ENCODE measurements at places on chromosomes 12 and 14. TPM values are rescaled to one million over a fixed set of nuclear protein-coding genes. Genes with fewer than 3 reads are reported as not detected.

The SLC16A7 gene
- total RNA-seq = 13.2 TPM

The PIWIL1 gene
- not detected for total RNA-seq

The SERPINA5 gene
- total RNA-seq = 37.6 TPM

The PDZRN4 gene
- 4.2 TPM for total RNA-seq

The C12orf56 gene
- 0.41 TPM for total RNA-seq

DNA sequence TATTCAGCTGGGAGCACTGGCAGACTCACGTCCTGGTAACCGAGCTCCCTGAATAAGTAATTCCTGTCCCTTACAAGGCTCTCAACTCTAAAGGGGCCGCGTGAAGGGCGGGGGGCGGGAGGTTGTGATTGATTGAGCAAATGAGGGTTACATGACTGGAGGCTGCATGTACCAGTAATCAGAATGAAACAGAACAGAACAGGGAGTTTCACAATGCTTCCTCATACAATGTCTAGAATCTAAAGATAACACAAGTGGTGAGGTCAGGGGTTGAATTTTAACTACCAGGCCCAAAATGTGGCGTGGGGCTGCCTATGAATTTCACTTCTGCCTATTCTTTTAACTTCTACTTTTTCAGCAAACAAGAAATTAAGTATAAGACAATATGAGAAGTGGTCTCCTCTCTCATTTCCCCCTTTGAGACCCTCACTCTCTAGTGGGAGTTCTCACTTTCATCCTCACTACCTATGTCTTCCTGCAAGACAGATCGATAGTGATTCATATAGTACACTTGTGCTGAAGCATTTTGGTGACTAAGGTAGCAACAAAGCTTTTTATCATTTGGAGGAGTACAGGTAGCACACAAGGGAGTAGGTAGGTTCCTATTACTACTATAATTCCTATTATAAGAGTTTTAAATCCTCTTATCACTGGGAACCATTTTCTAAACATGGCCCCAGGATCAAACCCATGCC is 239.8 kb downstream of the KTN1 start:
- DNase-seq = no peak

- no peak for DNase-seq
These were observed 12.1 kb downstream of the LACRT start for GRCh38 chr12:54622463-54623183.

DNA sequence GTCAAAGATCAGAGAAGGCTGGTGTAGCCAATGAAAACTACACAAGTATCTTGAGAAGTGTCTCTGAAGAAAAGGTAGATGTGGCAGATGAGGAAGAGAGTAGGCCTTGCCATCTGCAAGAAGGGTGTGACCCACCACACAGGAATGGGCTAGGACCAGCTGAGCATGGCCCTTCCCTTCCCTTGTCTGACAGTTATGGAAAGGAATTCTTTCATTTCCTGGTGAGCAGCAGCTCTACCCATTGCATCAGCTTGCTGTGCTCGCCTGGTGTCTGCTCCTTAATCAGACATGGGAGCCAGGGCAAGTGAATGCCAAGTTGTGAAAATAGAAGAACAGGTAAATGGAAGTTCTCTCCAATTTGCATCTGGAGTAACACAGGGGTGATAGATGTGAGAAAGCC is 145.2 kb upstream of the KRR1 start:
- DNase-seq = no peak

GRCh38 chr12:3511760-3512159 is 20.8 kb downstream of the PRMT8 start:
- no peak for DNase-seq

DNA sequence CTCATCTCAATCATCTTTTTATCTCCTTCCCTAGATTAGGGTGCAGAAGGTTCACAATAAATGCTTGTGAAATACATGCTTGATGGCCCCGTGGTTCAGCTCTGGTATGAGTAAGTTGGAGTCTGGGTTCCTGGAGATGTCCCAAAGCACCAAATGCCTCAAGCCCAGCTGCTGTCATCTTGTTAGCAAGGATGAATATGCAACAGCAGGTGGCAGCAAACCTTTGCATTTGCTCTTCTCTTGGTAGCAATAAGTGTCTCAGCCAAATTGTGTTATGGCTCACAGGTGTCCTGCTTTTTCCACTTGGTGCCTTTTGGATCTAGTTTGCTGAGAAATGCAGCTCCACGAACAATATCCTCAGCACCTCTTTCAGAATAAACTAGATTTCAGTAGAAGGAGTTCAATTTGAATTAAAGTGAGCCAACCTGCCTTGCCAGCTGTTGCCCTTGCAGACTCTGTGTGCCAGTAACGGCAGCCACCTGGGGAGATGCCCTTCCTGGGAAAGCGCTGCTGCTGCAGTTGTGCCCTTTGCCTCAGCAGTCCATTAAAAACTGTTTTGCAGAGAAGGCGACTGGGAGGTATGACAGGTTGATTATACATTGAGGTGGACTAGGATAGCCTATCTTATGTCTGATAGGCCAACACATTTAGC is 417.3 kb downstream of the SNAPC1 start:
- DNase-seq = peak; percentile 15

- no peak for DNase-seq
These were observed 1.6 kb downstream of the SETD1B start for GRCh38 chr12:121805171-121806008.

GRCh38 chr12:454833-455232 is 4.9 kb upstream of the B4GALNT3 start:
- DNase-seq = no peak

The ADAM21 gene
- not detected for total RNA-seq

DNA sequence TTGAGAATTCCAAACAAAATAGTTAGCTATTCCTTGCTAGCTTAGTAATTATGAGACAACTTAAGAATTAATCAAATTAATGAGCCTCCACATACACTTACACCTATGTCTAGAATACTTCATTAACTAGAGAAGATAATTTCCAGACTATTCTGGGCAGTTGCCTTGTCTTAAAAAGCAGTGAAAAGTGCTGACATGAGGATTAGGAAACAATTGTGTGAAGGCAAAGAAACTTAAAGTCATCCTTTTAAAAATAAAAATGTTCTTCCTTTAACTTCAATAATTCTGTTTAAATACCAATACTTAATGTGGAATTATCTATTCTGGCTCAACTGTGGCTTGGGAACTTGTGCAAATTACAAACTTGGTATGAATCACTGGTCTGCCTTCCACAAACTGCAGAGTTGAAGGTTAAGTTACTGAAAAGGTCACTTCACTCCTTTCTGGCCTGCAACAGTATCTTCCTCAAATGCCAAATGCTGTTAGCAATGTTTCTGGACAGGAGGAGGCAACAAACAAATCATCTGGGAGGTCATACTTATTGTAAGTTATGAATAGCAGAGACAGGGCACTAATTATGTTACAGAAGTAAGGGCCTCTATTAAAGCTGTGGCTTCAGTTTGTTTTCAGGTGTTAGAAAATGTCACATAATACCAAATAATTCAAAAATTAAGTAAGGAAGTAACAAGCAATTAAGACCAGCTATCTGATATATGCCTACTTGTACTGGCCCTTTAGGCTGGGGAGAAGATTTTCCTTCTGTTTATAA is 19.2 kb downstream of the PPTC7 start:
- no peak for DNase-seq

The GCN1 gene
- 141 TPM for total RNA-seq

GRCh38 chr12:98438656-98439230 is 76.6 kb upstream of the TMPO start:
- no peak for DNase-seq

DNA sequence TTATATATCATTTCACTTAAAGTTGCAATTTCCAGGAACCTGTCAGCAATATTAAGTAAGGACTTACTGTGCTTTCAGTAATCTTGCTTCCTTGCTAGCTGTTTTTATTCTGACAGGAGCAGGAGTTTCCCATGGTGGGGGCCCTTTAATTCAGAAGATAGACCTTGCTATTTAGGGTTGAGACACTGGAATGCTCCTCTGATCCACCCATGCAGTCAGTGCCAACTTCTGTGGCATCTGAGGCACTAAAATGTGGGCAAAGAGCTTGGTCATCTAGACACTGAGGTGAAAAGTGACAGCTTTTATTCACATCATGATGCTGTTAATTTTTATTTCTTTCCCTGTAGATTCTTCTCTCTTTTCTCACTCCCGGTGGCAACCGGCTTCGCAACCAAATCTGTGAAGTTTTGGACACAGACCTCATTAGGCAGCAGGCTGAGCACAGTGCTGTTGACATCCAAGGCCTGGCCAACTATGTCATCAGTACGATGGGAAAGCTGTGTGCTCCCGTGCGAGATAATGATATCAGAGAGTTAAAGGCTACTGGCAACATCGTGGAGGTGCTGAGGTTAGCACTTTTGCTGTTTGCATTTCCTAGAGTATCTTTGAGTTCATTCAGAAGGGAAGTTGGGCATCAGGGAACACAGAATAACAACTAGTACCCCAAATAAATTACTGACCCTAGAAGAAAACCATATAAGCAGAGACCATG is 18.8 kb downstream of the TCP11L2 start:
- no peak for DNase-seq

The LGALS3 gene
- 2,805 TPM for total RNA-seq

The TAS2R10 gene
- 0.79 TPM for total RNA-seq

The DDX55 gene
- 21.1 TPM for total RNA-seq

DNA sequence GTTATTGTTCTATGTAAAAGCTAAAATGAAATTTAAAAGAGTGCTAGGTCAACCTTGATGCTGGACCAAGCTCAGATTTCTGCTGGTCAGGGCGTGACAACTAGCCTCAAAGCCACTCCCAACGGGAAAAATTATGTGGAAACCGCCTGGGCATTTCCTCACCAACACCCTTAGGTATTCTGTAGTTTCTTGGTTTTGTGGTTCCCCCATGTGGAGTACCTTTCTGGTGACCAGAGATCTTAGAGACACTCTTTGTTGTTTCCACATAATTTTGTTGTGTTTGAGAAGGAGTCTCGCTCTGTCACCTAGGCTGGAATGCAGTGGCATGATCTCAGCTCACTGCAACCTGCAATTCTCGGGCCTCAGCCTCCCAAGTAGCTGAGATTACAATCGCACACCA is 119.9 kb downstream of the DENND5B start:
- no peak for DNase-seq

- peak; percentile 64 for DNase-seq
These were observed 4.1 kb upstream of the SLC7A7 start for GRCh38 chr14:22819151-22819988.

GRCh38 chr14:48331421-48331820 is 656.0 kb upstream of the MDGA2 start:
- DNase-seq = no peak

Measured in transverse colon (tissue), 4 donors.